ENCODE measurements at places on chromosomes 4 and X.

GRCh38 chr4:150818661-150819060 lies 196.4 kb downstream of the LRBA start:
- no peak for DNase-seq

GRCh38 chr4:90857081-90857820 lies 730.1 kb downstream of the CCSER1 start:
- DNase-seq, result no peak

GRCh38 chr4:24570172-24570571 lies 14.2 kb downstream of the DHX15 start:
- no peak for DNase-seq

DNA sequence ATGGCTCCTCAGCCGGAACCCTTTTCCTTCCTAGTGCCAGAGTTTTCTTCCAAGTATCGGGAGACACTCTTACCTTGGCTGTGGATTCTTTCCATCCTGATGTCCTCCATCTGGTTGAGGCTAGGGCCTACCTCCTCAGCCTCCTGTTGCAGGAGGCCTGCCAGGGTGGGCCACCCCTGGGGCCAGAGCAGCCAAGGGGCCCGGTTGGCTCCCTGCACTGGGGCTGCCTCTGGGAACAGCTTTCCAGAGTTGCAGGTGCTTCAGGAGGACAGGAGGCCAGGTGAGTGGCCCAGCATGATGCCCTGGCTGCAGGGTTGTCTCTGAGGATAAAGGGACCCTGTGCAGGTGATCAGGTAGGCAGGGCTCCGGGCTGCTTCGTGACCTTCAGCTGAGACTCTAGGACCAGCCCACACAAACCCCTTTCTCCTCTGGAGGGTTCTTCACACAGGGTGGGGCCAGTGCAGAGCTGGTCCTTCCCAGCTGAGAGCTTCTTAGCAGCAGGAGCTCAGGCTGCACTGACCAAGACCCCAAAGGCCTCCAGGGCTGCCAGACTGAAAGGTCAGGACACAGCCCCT lies 5.3 kb upstream of the GPR78 start:
- DNase-seq, result no peak

GRCh38 chrX:45889471-45889870 lies 655.8 kb downstream of the ZNF674 start:
- no peak for DNase-seq

- DNase-seq, result no peak
Observed at GRCh38 chr4:183405303-183405702, 39.1 kb upstream of the CDKN2AIP start.

DNA sequence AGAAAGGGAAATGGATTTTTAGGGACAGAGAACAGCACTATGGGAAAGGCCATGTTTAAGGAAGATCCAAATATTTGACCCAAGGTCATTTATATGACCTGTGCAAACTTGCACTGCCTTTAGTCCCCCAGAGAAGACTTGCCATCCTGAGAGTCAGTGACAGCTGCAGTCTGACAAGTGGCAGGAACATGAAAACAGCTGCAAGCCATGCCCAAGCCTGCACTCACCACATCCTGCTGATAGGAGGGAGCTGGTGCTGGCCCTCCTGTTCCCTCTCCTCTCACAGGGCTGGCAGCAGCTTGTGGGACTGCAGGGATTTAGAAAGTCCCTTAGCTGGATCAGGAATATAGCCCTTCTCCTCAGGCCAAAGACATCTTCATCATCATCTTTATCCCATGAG lies 187.7 kb downstream of the RAP1GDS1 start:
- no peak for DNase-seq

- no peak for DNase-seq
Observed at GRCh38 chr4:4858527-4859324, 739 bp upstream of the MSX1 start.

DNA sequence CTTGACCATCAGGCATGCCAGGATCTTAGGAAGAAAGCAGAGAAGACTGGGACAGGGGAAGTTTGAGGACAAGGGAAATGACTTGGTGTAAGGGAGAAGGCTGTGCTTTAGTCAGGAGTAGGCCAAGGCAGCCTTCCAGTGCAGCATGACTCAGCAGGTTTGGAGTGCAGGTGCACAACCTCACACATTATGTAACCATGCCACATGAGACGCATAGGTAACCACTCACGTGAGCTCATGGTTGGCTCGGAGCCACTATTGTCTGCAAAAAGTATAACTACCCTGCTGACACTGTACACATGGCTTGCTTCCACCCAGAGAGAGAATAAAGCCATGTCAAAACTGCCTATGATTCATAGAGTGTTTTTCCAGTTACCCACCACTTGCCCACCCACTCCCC lies 715.9 kb downstream of the SMARCA1 start:
- DNase-seq, result no peak

- DNase-seq, result no peak
Observed at GRCh38 chrX:106706466-106706865, 20.0 kb upstream of the RNF128 start.

GRCh38 chr4:158190718-158191117 lies 17.9 kb upstream of the GASK1B start:
- DNase-seq, result no peak

GRCh38 chr4:151046609-151047008 lies 31.5 kb upstream of the LRBA start:
- DNase-seq, result no peak

DNA sequence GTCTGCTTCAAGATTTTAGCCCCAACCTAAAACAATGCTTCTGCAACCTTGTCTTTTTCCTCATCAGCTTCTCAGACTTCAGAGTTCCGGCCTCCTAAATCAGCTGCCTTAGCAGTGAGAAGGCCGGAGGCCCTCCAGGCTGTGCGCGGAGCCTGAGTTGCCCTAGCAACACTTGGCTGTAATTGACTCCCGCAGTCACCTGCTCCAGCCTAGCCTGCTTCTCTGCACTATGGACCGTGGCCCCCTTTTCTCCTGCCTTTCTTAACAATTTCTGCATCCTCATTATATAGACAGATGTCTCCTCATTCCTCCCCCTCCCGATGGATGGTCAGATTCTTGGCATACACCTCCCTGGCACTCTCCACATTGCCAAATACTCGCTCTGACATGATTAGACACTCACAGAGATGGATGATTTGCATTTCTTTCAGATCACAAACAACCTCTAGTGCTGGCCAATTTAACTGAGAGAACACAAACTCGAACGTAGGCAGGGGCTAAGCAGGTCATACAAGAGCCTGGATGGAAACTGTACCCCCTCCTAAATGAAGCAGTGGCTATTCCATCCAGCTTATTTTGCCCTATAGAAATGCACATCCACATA lies 9.5 kb upstream of the HUWE1 start:
- DNase-seq, result no peak

- DNase-seq, result no peak
Observed at GRCh38 chrX:15856222-15856587, 1.6 kb upstream of the AP1S2 start.

- DNase-seq, result no peak
Observed at GRCh38 chr4:5925419-5926200, 32.7 kb upstream of the CRMP1 start.

All from Right ventricle myocardium superior (tissue), 1 donor.